AG09319 (cell line): ENCODE measurements at places on chromosomes 4 and X.

DNA sequence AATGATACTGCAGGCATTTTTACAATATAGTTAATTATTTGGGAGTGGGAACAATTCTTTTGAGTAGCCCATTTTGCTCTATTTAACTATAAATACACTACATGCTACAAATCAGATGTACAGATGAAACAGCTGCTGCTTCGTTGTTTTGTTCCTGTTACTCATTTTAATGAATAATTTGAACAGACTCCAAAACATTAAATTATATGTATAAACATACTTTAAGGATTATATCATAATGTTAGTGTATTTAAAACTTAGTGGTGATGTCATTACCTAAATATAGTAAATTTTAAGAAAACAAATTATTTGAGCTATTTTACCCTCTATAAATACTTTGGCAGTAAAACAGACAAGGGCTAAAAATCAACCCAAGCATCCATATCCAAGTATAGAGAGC lies 60.7 kb downstream of the GAB1 start:
- no peak for DNase-seq

DNA sequence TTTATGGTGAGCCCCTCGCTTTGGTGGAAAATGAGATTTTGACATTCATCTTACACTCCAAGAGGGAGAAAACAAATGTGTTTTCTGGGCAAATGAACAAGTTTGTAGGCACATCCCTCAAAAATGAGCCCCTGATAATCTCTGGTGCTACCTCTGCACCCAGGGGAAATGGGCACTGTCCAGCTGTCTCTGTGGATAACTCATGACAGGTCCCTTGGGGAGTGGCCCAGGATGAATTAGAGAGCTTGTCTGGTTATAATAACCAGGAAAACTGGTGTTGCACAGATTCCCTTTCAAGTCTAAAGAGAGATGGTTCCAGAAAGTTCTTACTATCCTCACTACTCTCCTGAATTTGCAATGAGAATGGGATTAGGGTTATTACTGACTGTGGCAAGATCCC lies 7.5 kb downstream of the RASL11B start:
- DNase-seq = no peak

DNA sequence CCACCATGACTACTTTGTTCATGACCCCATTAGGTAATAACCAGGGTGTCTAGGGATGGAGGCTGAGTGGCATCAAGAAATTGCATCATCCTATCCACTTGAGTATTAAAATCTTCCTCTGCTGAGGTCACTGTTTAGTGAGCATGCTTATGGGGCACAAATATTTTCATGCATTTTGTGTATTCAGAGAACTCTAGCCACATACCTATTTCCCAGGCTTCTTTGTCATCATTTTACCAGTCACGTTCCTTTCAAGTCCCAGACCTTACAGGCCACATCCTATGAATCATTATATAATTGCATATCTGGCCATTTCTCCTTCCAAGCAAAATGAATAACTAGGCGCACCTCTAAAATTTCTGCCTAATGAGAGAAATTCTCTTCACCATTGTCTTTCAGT lies 1882.9 kb upstream of the AGA start:
- no peak for DNase-seq

GRCh38 chrX:63475200-63475599 lies 124.1 kb upstream of the SPIN4 start:
- no peak for DNase-seq

GRCh38 chr4:51885363-51885762 lies 42.4 kb downstream of the DCUN1D4 start:
- DNase-seq = no peak
